Esophagus squamous epithelium (tissue), 5 donors: ENCODE measurements at places on chromosomes 11 and 22.

- DNase-seq = no peak
Observed at GRCh38 chr22:46953968-46954765, 191.7 kb downstream of the TBC1D22A start.

- DNase-seq = no peak
Observed at GRCh38 chr11:101128571-101129202, 926 bp downstream of the PGR start.

- DNase-seq = no peak
Observed at GRCh38 chr11:120306519-120307242, 18.4 kb upstream of the TLCD5 start.

GRCh38 chr11:11243590-11244469 is 109.2 kb downstream of the CSNK2A3 start:
- DNase-seq = no peak

- DNase-seq = no peak
Observed at GRCh38 chr22:35688913-35689675, 28.6 kb upstream of the APOL5 start.
